ENCODE measurements at places on chromosomes 6 and 20.

- peak; percentile 51 for DNase-seq
These were observed 144.6 kb upstream of the AGPAT4 start for GRCh38 chr6:161418463-161418945.

GRCh38 chr20:54860716-54861115 is 385.3 kb downstream of the DOK5 start:
- no peak for DNase-seq

DNA sequence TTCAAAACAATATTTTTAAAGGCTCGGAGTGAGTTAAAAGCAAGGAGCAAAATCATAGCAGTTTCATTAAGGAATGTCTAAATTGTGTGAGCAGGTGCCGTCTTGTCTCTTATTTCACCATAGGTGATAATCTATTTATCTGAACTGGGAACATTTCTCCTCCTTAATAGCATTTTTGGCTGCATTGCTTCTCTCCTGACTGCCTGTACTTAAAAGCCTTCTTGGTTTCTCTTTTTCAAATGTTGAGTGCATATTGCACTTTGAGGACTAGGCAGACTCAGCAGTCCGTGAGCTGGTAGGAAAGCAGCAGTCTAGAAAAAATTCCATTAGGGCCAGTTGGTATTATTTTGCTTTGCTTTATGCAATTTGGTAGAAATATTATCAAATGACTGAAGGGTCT is 645.9 kb downstream of the GRIK2 start:
- no peak for DNase-seq

- no peak for DNase-seq
These were observed 21.2 kb downstream of the C6orf132 start for GRCh38 chr6:42120895-42121865.

GRCh38 chr6:13212538-13212937 is 115.8 kb downstream of the TBC1D7 start:
- DNase-seq: no peak

DNA sequence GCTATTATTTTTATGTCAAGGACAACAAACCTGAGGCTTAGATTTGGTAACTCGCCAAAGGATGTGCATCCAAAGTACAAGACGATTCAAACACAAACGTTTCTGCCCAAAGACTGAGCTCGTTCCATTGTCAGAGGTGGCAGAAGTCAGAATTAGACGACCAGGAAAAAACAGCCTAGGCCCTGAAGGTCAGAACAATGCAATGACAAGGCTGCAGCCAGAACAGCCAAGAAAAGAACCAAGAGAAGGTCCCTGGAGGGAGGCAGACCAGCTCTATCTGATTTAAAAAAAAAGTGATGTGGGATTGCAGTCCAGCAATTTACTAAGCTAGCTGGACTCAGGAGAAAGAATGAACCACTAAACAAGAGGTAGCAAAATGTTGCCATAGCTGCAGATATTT is 54.2 kb downstream of the NCOA7 start:
- DNase-seq: no peak

GRCh38 chr6:132400883-132401617 is at the start of gene MOXD1:
MOXD1 (minus strand) TSS chr6:132401475; CDS start chr6:132401426, 49 bp downstream.
- DNase-seq: peak; percentile 12

GRCh38 chr6:31897612-31898382 is at the start of gene EHMT2:
EHMT2 (minus strand) TSS chr6:31897698; CDS start chr6:31897677, 21 bp downstream.
- peak; percentile 89 for DNase-seq

GRCh38 chr6:150890346-150890745 is 24.8 kb downstream of the MTHFD1L start:
- no peak for DNase-seq

- no peak for DNase-seq
These were observed 52.4 kb upstream of the ERVFRD-1 start for GRCh38 chr6:11163932-11164331.

GRCh38 chr6:159106627-159107241 is 61.9 kb upstream of the TAGAP start:
- DNase-seq: peak; percentile 78

- no peak for DNase-seq
These were observed 30.7 kb downstream of the PTPN1 start for GRCh38 chr20:50540620-50541605.

DNA sequence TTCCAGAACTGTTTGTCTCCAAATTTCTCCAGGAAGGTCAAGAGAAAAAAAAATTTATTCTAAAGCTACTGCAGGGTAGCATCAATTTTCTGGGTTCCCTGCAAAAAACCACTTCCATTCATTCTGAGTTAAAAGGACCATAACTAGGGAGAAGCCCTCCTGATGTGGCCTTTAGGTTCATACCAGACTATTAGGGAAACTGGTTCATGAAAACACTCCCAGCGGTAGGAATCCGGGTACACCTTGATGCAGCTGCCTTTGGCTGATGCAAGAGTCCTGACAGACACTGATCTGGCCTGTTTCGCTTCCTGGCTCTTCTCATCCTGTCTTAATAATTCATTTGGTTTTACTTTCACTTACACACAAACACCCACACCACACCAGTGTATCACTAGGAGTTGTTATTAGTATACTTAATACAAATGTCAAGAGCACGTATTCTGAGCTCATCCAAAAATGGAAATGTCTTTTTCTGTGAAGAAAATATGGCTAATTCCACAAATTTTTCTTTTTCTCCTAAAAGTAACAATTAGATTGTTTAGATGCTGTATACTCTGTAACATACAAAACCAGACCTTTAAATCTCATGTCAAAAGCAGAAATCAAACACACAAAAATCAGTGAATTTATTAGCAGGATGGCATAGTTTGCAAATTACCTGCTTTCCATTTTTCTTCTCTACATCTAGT is 38.4 kb upstream of the ARHGAP18 start:
- DNase-seq: no peak

- DNase-seq: no peak
These were observed 193.4 kb downstream of the SYNDIG1 start for GRCh38 chr20:24662752-24663365.

DNA sequence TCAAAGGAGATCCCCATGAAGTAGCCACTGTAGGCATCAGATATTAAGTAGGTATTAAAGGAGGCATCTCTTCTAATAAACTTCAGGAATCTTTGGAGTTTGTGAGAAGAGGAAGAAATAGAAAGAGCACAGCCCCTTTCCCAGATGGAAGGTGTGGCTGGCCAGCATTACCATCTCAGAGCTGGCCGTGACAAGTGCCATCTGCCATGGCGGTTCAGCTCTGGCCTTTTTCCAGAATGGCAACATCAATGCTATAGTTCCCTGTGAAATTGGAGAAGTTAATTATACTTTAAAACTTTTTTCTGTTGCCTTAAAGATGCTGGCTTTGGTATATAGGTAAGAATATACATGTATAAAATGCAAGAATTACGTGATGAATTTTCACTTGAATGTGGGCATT is 51.9 kb upstream of the MCUR1 start:
- DNase-seq: no peak

DNA sequence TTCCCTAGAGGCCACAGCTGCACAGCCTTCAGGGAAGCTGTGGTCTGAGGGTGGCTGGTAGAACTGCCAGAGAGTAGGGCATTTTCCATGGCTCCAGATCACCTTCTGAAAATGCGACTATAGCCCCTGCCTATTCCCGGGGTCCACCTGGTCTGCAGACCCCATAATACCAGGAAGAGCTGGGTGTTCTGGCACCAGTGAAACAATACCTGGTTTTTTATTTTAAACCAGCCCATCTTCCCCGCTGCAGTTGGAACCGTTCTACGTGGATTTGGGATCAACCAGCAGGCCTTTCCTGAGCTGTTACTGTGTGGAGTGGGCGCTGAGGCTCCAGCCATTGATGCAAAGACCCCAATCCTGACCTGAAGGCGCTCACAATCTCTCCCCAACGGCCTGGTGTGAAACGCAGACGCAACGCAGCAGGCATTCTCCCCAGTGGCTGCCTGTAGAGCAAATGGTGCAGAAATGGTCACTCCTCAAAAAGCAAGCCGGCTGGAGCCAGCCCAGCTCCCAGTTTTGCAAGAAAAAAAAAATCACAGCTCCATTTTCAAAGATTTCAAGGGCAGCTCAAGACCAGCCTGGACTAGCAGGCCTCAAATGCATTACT is 11.3 kb downstream of the NPEPL1 start:
- no peak for DNase-seq

DNA sequence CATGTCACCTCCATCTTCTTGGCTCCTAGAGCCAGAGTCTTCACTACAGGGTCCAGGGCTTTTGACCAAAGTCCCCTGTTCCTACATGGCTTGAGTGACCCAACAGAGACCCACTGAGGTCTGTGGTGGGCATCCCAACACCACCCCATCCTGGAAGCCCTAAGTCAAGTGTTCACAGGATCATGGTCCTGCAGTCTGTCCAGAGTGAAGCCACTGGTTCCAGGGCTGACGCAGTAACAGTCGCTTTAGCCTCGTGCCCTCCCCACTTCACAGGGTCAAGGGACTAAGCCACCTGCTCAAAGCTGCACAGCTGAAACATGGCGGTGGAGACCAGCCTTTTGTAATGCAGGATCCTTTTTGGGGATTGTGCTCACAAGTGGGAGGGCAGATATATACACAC is 133.9 kb downstream of the JPH2 start:
- DNase-seq: no peak

GRCh38 chr6:52588710-52589091 is 11.8 kb upstream of the TRAM2 start:
- DNase-seq: no peak

DNA sequence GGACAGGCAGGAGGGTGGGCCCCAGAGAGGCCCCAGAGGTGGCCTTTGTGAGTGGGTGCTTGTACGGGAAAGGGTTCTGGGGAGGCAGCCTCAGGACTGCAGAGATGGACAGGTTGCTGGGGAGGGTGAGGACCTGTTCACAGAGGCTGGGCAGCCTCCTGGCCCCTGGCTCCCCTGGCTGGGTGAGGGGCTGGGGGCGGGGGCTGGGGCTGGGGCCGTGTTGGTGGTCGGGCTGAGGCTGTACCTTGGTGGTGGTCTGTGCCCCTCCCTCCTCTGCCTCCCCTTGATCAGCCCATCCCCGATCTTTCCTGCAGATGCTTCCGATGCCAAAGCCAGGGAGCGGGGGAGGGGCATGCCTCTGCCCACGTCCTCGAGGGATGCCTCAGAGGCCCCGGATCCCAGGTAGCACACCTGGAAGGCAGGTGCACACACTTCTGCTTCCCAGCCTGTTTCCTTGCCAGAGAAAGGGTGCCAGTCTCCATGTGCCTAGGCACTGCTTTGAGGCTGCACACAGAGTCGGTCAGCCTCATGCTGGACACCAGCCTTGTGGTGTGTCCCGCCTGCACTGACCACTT is 4.8 kb downstream of the TCEA2 start:
- DNase-seq: no peak

GRCh38 chr6:126811321-126811720 is 307.1 kb upstream of the RSPO3 start:
- DNase-seq: no peak

GRCh38 chr6:45637611-45638257 is 260.0 kb upstream of the SUPT3H start:
- DNase-seq: no peak

GRCh38 chr6:15265787-15266186 is 19.9 kb downstream of the JARID2 start:
- no peak for DNase-seq

DNA sequence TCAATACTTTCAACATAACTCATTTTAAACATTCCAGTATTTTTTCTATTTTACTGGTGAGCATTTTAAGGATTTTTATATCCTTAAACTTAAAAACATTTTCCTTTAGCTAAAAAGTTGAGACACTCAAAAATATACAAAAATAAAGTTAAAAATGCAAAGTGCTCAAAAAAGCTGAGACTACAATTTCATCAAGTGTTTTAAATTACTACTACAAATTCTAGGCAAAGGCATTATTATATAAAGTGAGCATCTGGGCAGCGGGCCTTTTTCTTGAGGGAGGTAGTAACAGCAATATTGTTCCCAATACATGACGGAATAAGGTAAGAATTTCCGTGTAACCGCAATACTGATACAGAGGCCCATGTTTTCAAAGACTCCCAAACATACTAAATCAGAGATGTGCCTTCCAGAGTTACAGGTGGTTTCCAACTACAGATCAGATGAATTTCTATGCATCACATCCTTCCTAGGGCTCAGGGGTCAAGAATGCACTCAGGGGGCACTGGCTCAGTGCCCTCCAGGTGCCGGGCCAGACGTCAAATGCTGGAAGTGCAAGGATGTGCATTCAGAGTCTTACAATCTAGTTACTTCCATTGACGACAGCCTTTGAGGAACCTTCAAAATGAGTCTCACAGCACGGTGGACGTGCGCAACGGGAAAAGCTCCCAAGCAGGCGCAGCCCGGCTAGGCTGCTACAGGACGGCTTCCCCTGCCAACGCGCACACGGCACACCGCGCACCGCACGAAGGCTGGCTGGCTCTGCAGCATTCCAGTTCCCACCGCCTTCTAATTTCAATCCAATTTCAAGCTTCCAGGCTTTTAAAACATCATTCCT is 1.7 kb downstream of the PHF10 start:
- DNase-seq: peak; percentile 32

DNA sequence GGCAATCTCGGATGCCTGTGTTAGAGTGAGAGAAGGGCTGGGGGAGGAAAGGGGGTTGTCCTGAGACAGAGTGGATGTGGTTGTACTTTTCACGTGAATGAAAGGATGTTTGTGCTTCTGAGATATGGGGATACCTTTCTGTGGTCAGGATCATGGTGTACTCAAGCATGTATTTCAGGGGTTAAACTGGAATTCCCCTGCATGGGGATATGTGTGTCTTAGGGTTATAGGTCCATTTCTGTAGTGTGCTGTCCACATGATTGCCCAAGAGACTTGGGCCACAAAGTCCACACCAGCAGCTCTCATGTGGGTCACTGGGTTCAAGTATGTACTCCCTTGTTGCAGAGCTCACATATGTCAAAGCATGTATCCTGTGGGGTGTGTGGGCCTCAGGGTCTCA is 10.5 kb downstream of the SYNGAP1 start:
- DNase-seq: no peak

GRCh38 chr6:133532908-133533307 is 291.8 kb downstream of the EYA4 start:
- no peak for DNase-seq

DNA sequence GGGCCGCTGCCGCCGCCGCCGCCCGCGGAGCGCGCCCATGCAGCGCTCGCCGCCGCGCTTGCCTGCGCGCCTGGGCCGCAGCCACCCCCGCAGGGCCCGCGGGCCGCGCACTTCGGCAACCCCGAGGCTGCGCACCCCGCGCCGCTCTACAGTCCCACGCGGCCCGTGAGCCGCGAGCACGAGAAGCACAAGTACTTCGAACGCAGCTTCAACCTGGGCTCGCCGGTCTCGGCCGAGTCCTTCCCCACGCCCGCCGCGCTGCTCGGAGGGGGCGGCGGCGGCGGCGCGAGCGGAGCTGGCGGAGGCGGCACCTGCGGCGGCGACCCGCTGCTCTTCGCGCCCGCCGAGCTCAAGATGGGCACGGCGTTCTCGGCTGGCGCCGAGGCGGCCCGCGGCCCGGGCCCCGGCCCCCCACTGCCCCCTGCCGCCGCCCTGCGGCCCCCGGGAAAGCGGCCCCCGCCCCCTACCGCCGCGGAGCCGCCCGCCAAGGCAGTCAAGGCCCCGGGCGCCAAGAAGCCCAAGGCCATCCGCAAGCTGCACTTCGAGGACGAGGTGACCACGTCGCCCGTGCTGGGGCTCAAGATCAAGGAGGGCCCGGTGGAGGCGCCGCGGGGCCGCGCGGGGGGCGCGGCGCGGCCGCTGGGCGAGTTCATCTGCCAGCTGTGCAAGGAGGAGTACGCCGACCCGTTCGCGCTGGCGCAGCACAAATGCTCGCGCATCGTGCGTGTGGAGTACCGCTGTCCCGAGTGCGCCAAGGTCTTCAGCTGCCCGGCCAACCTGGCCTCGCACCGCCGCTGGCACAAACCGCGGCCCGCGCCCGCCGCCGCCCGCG is 730 bp downstream of the INSM1 start:
- peak; percentile 61 for DNase-seq

Measured in NCI-H345 (cell line).